ENCODE measurements at places on chromosomes 2 and 18.

- no peak overlapping the region for H3K4me3 ChIP-seq
- H3K36me3 ChIP-seq: no peaks in the 10 kb centered on the region
- no peak overlapping the region for H3K27ac ChIP-seq
- H3K27me3 ChIP-seq: no peaks in the 10 kb centered on the region
- no peak for DNase-seq
Measured at GRCh38 chr2:98308532-98308931, 37.7 kb upstream of the CNGA3 start.

DNA sequence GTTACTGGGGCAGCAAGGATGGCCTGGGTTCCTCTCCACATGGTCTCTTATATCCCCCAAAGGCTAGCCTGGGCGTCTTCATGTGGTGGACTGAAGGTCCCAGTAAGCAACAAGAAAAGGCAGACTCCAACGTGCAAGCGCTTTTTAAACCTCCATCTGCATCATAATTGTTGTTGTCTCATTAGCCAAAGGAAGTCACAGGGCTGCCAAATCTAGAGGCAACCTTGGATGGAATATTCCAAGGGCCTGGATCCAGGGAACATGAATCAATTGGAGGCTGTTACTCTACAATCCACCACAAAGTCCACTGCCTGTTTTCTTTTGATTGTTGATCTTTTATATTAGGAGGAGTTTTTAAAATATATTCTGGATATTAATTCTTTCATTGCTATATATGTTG is 118.8 kb downstream of the SH3RF3 start:
- H3K4me3 ChIP-seq: no peak overlapping the region
- peaks cover 40% of the 10 kb centered on the region for H3K4me1 ChIP-seq
- H3K36me3 ChIP-seq: no peaks in the 10 kb centered on the region
- DNase-seq: no peak
- no peak overlapping the region for H3K27ac ChIP-seq
- H3K27me3 ChIP-seq: no peaks in the 10 kb centered on the region

DNA sequence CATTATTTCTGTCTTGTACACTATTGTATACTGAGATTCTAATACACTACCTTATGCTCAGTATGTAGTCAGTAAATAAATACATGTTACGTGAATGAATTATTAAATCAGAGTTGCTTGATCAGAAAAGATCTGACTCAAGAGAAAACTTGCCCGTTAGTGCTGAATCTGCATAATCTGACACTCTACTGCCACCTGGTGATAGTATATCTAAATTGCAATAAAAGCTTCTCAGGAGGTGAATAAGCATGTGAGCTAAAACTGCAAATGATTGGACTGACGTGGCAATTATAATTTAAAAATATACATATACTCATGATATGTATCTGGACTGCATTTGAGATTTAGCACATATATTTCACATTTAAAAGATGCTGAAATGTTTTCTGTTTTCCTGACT is 70.4 kb downstream of the KIAA1328 start:
- no peaks in the 10 kb centered on the region for H3K36me3 ChIP-seq
- no peaks in the 10 kb centered on the region for H3K4me1 ChIP-seq
- DNase-seq: no peak

GRCh38 chr18:35511833-35512232 is 14.1 kb upstream of the INO80C start:
- DNase-seq: no peak
- H3K27ac ChIP-seq: peak overlapping the region; percentile 54
- H3K4me3 ChIP-seq: no peak overlapping the region

DNA sequence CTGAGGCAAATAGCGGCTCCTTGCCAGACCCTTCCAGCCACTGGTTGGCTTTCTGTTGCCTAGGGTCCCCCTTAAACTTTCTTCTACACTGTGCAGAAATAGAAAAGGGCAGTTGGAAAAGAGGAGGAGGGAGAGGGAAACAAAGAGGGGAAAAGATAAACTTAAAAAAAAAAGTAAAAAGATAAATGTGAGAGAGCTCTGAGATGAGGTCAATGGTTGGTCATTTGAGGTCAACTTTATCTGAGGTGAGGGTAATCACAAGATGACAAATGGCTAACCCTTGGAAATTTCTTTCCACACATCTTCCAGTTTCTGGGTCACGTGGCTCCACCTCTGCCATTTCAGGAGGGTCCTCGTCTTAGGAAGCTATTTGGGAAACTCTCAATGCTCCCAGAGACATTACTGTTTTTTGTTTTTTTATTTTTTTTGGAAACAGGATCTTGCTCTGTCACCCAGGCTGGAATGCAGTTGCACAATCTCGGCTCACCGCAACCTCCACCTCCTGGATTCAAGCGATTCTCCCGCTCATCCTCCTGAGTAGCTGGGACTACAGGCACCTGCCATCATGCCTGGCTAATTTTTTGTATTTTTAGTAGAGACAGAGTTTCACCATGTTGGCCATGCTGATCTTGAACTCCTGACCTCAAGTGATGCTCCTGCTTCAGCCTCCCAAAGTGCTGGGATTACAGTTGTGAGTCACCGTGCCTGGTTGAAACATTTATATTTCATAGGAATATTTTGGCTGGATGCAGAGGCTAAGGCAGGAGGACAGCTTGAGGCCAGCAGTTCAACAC is 199.9 kb downstream of the TGIF1 start:
- no peak overlapping the region for H3K4me3 ChIP-seq
- H3K27me3 ChIP-seq: no peaks in the 10 kb centered on the region
- no peak overlapping the region for H3K27ac ChIP-seq
- no peaks in the 10 kb centered on the region for H3K36me3 ChIP-seq
- no peaks in the 10 kb centered on the region for H3K4me1 ChIP-seq

- no peak overlapping the region for H3K27ac ChIP-seq
- no peak for DNase-seq
- H3K4me3 ChIP-seq: no peak overlapping the region
- H3K36me3 ChIP-seq: peaks cover 15% of the 10 kb centered on the region
Measured at GRCh38 chr2:96308248-96308647, 2.9 kb upstream of the SNRNP200 start.

DNA sequence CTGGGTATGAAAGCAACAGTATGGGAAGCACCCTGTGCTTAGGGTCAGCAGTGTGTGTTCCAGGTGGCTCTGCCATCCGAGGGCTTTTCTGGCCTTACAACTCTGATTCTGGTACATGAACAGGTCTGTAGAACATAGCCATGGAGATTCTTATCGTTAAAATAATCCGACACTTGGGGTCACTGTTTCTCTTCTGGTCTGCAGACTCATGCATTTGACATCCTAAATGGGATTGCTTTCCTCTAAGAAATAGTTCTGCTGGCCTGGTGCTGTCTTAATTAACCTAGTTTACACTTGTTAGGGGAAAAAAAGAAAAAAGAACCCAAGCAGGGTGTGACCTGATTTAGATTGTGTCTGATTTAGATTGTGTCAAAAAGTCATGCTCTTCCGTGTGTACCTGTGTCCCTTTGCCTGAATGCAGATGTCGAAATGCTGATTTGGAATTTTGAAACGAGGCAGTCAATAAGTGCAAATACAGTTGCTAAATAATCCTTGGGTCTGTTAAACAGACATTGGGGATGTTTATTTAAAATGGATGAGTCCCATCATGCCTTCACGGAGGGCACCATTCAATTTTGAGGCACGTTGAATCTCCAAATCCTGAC is 59.6 kb downstream of the TRPM8 start:
- no peak overlapping the region for H3K4me3 ChIP-seq
- no peak overlapping the region for H3K27ac ChIP-seq
- DNase-seq: no peak
- H3K4me1 ChIP-seq: no peaks in the 10 kb centered on the region
- H3K27me3 ChIP-seq: peaks cover 2% of the 10 kb centered on the region

DNA sequence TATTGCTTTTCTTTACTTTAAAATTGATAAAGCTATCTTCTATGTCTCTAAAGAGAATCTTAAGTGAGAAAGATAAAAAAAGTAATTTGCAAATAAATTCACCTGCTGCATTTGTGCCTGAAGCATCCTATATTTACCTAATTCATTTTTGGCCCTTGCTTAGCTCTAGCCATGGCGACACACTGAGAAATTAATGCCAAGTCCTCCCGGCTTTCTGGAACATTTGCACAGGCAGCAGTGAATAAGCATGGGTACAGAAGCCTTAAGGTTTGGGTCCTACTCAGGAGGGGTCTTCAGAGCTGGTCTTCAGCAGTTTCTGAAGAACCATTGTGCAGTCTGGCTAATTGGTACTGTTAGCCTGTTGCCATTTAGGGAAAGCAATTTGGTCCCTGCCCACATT is 73.9 kb upstream of the ZEB2 start:
- DNase-seq: no peak
- no peaks in the 10 kb centered on the region for H3K36me3 ChIP-seq
- no peaks in the 10 kb centered on the region for H3K27me3 ChIP-seq
- H3K4me3 ChIP-seq: no peak overlapping the region
- no peak overlapping the region for H3K27ac ChIP-seq

GRCh38 chr2:103818176-103818575 is 1035.7 kb upstream of the POU3F3 start:
- H3K4me1 ChIP-seq: no peaks in the 10 kb centered on the region
- no peak overlapping the region for H3K27ac ChIP-seq
- no peak overlapping the region for H3K4me3 ChIP-seq

DNA sequence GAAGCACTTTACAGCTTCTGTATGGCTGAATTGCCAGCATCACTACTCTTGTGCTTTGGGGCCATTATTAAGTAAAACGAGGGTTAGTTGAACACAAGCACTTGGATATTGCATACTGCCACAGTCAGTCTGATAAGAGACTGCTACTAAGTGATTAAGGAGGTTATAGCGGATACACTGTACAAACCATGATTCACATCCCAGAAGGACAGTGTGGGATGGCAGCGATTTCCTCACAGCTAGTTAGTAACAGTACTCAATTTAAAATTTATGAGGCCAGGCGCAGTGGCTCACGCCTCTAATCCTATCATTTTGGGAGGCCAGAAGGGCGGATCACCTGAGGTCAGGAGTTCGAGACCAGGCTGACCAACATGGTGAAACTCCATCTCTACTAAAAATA is 2.6 kb upstream of the BMPR2 start:
- H3K27ac ChIP-seq: no peak overlapping the region
- no peak for DNase-seq
- no peaks in the 10 kb centered on the region for H3K27me3 ChIP-seq
- no peak overlapping the region for H3K4me3 ChIP-seq
- no peaks in the 10 kb centered on the region for H3K36me3 ChIP-seq
- no peaks in the 10 kb centered on the region for H3K4me1 ChIP-seq

- H3K27ac ChIP-seq: no peak overlapping the region
- no peak overlapping the region for H3K4me3 ChIP-seq
- no peaks in the 10 kb centered on the region for H3K27me3 ChIP-seq
Measured at GRCh38 chr2:29611850-29612249, 309.5 kb downstream of the ALK start.

DNA sequence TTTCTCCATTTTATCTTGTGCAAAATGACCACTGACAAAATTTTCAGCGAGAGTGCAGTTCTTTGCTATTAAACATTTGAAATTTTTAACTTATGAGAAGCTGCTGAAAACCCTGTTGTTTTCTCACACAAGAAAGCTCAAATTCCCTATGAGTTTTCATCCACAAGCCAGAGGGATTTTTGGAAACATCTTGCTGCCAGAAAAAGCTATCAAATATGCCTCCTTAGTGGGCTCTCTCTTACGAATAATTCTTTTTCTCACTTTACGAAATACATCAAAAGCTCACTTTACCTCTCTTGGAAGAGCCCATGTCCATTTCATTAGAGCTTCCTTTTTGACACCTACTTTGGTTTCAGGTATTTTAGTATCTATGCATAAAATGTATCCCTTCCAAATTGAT is 202.9 kb downstream of the KCNH7 start:
- no peaks in the 10 kb centered on the region for H3K27me3 ChIP-seq
- H3K27ac ChIP-seq: no peak overlapping the region
- H3K4me1 ChIP-seq: no peaks in the 10 kb centered on the region

- no peaks in the 10 kb centered on the region for H3K36me3 ChIP-seq
- no peaks in the 10 kb centered on the region for H3K27me3 ChIP-seq
- no peaks in the 10 kb centered on the region for H3K4me1 ChIP-seq
- H3K27ac ChIP-seq: no peak overlapping the region
- DNase-seq: no peak
- H3K4me3 ChIP-seq: no peak overlapping the region
Measured at GRCh38 chr2:2192091-2192955, 138.8 kb downstream of the MYT1L start.

DNA sequence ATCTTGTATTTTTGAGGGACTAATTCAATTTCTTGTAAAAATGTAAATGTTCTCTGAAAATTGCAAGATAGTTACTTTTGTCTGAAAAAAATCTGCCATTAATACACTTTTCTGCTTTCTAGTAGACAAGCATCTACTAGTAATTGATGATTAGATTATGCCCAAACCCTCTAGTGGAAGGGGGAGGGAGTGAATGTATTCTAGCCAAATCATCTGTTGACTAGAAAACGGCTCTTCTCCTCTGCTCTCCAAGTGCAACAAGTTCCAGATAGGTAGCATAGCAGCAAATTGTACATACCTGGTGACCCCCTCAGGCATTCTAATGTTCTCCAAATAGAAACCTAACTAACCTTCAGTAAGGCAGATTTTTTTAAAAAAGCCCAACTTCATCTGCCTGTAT is 58.6 kb downstream of the RELCH start:
- H3K36me3 ChIP-seq: peaks cover 30% of the 10 kb centered on the region
- no peak overlapping the region for H3K27ac ChIP-seq
- H3K4me3 ChIP-seq: no peak overlapping the region
- no peaks in the 10 kb centered on the region for H3K4me1 ChIP-seq
- no peaks in the 10 kb centered on the region for H3K27me3 ChIP-seq
- DNase-seq: no peak

DNA sequence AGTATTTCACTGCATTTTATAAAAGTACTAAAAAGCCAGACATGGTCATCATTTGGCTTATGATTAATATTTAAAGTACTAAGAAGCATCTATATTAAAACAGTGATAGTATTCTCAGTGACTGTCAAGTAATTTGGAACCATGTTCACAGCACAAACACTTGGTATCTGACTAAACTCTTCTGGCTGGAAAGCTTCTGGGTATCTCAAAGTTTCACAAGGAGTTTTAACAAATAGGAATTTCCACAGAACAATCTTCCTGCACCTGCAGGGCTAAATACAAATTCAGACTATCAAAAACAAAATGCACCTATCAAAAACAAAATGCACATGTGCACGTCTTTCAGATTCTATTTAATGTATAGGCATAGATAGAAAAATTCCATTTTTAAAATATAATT is 158.8 kb downstream of the L3MBTL4 start:
- no peak overlapping the region for H3K4me3 ChIP-seq
- no peaks in the 10 kb centered on the region for H3K36me3 ChIP-seq
- H3K4me1 ChIP-seq: no peaks in the 10 kb centered on the region
- DNase-seq: no peak

- no peaks in the 10 kb centered on the region for H3K27me3 ChIP-seq
- H3K27ac ChIP-seq: no peak overlapping the region
- H3K36me3 ChIP-seq: no peaks in the 10 kb centered on the region
- H3K4me1 ChIP-seq: no peaks in the 10 kb centered on the region
- DNase-seq: no peak
- no peak overlapping the region for H3K4me3 ChIP-seq
Measured at GRCh38 chr2:17607379-17607778, 66.9 kb downstream of the VSNL1 start.

Measured in psoas muscle (tissue), 8 donors.